ENCODE measurements at places on chromosomes 12 and 14.

DNA sequence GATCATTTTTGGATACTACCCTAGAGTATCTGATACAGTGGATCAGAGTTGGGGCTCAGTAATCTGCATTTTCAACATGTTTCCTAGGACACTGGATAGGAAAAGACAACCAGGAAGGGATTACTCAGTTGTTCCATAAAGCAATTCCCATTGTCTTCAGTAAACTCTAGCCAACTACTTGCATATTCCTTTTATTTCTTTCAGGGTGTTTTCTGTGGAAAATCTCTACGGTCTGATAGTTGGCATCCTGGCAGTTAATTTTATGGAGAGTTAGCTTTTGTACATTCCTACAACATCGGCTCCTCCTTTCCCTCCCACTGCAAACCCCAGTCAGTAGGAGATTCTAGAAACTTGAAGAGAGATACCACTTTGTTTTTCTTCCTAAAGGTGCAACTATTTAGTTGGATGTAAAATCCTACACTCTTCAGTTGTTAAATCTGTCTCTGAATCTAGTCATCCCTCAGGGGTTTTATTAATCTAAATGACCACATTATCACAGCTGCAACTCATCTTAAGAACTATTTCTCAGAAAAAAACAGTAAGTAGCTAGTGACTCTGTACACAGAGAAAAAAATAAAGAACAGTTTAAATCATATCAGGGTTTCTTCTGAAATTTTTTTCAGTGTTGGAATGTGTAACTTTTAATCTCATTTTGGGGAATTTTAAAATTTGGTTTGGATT is 103.9 kb downstream of the PDE3A start:
- H3K36me3 ChIP-seq, result no peaks in the 10 kb centered on the region
- H3K27me3 ChIP-seq, result no peaks in the 10 kb centered on the region
- no peak overlapping the region for H3K4me3 ChIP-seq
- no peak for DNase-seq
- H3K4me1 ChIP-seq, result no peaks in the 10 kb centered on the region

DNA sequence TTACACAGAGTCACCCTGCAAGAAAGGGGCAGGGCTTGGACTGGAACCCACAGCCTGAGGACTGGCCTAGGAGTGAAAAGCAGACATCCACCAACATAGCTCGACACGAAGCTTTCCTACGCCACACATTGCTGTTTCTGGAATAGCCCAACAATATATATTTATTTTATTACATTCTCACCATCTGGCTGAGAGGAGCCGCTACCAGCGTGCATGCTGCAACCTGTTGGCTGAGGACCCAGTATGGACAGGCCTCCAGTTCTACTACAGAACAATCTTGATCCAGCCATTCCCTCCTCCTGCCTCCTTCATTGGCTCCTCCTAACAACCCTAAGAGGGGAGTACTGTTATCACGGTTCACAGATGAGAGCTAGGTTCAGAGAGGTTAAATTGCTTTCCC is 35.6 kb upstream of the TBX5 start:
- peaks cover 11% of the 10 kb centered on the region for H3K4me1 ChIP-seq
- no peak for DNase-seq
- H3K27me3 ChIP-seq, result peaks cover 95% of the 10 kb centered on the region
- H3K4me3 ChIP-seq, result no peak overlapping the region
- peaks cover 11% of the 10 kb centered on the region for H3K36me3 ChIP-seq
- no peak overlapping the region for H3K27ac ChIP-seq

- no peak for DNase-seq
- H3K36me3 ChIP-seq, result no peaks in the 10 kb centered on the region
- no peak overlapping the region for H3K4me3 ChIP-seq
- no peaks in the 10 kb centered on the region for H3K4me1 ChIP-seq
- H3K27me3 ChIP-seq, result no peaks in the 10 kb centered on the region
Observed at GRCh38 chr12:4172999-4173398, 100.6 kb upstream of the CCND2 start.

GRCh38 chr12:97760601-97761000 is 298.0 kb downstream of the RMST start:
- no peaks in the 10 kb centered on the region for H3K27me3 ChIP-seq
- H3K4me1 ChIP-seq, result no peaks in the 10 kb centered on the region
- H3K4me3 ChIP-seq, result no peak overlapping the region
- no peaks in the 10 kb centered on the region for H3K36me3 ChIP-seq
- no peak overlapping the region for H3K27ac ChIP-seq

Data from H1 (cell line).